ENCODE measurements at places on chromosomes 12 and 14. TPM values are rescaled to one million over a fixed set of nuclear protein-coding genes. Genes with fewer than 3 reads are reported as not detected.

Gene GPX2
- not detected for total RNA-seq

- DNase-seq, result no peak
Measured at GRCh38 chr14:54579621-54580020, 12.7 kb downstream of the SAMD4A start.

DNA sequence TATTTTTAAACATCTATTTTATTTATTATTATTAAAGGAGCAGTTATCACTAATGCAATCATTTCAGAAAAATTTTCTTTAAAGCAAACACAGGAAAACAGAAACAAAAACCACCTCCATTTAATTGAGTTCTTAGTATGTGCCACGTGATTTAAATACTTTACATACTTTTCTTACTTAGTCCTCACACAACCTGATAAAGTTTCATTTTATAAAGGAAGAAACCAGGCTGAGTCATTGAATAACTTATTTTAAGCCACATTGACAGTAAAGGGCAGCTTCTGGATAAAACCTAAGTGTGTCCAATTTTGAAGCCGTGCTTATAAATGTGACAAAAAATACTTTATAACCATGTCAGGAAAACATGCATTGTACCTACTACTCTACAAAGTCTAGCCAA is 57.1 kb upstream of the PCED1B start:
- no peak for DNase-seq

- DNase-seq, result no peak
Measured at GRCh38 chr12:5396541-5396940, 35.4 kb upstream of the NTF3 start.
